NCI-H2081 treated with DMSO at 0.1 percent for 48 hours (cell line): ENCODE measurements at places on chromosomes 5 and 9.

- DNase-seq, result no peak
Measured at GRCh38 chr5:172852490-172853354, 18.7 kb downstream of the ERGIC1 start.

- no peak for DNase-seq
Measured at GRCh38 chr5:114419067-114419388, 57.2 kb downstream of the KCNN2 start.

DNA sequence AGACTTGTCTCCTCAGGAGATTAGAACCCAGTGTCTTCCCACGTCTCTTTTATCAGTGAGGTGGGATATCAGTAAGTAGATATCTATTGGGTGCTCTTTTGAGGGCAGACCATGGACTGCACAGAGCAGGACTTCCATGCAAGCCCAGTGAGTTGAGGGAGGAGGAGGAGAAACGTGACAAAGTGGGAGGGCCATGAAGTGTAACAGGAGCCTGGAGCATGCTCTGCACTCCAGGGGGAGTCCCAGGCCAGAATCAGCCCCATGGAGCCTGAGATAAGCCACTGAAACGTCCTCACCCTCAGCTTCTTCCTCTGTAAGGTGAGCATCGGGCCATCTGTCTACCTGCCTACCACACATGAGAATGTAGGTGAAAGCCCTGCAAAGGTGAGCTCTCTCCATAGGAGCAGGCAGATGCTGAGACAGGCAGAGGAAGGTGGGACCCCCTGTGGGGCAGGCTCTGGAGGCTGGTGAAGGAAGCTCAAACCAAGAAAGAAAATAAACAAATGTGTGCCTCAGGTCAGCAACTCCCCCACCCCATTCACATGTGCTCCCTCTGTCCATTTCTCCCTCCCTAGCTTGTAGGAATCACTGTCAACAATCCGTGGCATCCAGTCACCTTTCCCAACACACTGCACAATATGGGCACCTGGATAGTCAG is 87.4 kb downstream of the NRG2 start:
- no peak for DNase-seq

GRCh38 chr9:96436063-96436455 is 13.9 kb upstream of the HABP4 start:
- no peak for DNase-seq

DNA sequence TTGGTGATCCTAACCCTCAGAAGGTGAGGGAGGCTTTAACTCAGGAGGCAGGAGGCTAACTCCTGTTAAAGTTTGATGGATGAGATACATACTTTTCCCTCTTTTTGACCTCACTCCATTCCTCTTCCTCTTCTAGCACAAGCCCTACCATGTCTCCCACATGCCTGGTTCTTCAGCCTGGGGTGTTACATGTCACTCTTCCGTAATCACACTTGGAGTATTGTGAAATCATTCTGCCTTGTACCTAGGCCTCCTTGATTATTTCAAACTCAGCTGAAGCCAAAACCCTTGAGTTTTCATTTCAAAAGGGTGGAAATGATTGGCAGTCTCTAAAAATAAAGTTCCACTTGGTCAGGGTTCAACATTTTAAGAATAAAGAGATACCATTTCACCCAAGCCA is 1.8 kb downstream of the PLAC8L1 start:
- DNase-seq, result no peak

- no peak for DNase-seq
Measured at GRCh38 chr5:108122702-108123101, 259.2 kb downstream of the FBXL17 start.

- no peak for DNase-seq
Measured at GRCh38 chr9:4299005-4299795, 668 bp downstream of the GLIS3 start.

GRCh38 chr5:170361616-170362015 is 27.6 kb downstream of the KCNMB1 start:
- no peak for DNase-seq

- no peak for DNase-seq
Measured at GRCh38 chr9:137158625-137159024, 11.2 kb downstream of the LRRC26 start.

GRCh38 chr9:120885457-120885856 is 8.5 kb upstream of the PHF19 start:
- DNase-seq, result no peak

- DNase-seq, result no peak
Measured at GRCh38 chr5:6752782-6753181, 39.5 kb downstream of the TENT4A start.

- DNase-seq, result no peak
Measured at GRCh38 chr5:77881528-77881927, 105.4 kb upstream of the TBCA start.

DNA sequence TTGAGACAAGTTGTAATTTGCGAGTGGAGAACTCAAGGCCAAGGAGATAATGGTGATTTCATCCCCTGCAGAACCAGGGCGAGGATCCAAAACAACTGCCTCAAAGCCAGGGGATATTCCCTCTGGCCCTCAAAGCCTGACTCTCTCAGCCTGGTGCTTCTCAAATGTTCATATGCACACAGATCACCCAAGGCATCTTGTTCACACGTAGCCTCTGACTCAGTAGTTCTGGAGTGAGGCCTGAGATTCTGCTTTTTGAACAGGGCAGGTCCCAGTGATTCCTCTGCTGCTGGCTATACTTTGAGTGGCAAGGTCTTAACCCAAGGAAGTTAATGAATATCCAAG is 30.2 kb upstream of the WWC1 start:
- no peak for DNase-seq

- no peak for DNase-seq
Measured at GRCh38 chr5:80644900-80645299, 9.6 kb upstream of the MSH3 start.

GRCh38 chr9:14271093-14271673 is 42.8 kb downstream of the NFIB start:
- DNase-seq, result peak; percentile 85

GRCh38 chr9:1198085-1198484 is 147.9 kb downstream of the DMRT2 start:
- DNase-seq, result no peak

- no peak for DNase-seq
Measured at GRCh38 chr5:172904643-172905345, 54.4 kb upstream of the RPL26L1 start.

DNA sequence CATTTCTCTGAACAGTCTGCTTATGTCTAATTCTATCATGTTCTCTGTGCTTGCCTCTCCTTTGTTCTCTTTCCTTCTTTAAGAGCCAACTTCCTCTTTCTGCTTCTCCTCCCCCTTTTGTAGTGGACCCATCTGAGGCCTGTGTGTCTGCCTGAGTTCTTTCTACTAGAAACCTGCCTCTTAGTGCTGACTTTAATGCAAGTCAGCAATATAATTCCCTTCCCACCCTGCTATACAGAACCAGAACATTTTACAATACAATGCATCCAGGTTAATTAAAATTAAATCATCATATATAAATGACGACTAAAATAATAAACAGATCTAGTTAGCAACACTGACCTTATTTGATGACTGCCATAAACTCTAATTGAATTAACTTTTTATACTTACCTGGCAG is 82.6 kb upstream of the GAS1 start:
- no peak for DNase-seq

GRCh38 chr9:3664044-3664443 is 138.2 kb upstream of the RFX3 start:
- no peak for DNase-seq

GRCh38 chr5:176352116-176352878 is 9.3 kb downstream of the KIAA1191 start:
- DNase-seq, result no peak

DNA sequence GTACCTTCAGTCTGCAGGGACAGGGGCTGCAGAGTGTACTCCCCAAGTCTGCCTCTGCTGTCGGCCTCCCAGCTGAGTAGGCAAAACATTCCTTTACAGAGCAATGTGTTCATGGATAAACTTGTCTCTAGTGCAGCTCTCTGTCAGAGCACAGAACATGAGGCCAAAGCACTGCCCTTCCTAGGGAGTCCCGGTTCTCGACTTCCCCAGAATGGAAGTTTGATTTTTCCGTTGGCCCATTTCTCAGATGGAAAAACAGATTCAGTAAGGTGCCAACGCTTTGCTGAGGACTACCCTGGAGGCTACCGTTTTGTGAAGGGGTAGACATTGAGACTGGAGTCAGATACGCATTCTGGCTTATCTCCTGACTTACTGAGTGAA is 422 bp upstream of the TRIM32 start:
- no peak for DNase-seq

GRCh38 chr9:31574006-31574765 is 810.3 kb upstream of the ACO1 start:
- no peak for DNase-seq

DNA sequence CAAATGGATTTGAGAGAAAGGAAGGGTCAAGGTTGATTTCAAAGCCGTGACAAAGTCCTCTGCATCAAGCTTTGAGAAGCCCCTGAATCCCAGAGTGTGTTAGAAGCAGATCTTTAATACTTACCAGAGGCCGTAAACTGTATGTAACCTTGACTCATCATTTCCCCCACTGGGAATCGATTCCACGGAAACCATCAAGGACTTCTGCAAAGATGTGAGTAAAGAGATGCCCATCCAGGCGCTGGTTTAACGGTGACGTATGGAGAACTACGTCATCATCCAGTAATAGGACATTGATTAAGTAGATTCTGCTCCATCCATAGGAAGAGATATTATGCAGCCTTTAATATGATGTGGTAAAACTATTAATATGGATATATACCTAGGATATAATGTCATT is 1.6 kb downstream of the RNF183 start:
- no peak for DNase-seq

GRCh38 chr5:96120120-96120519 is 158.5 kb upstream of the ELL2 start:
- no peak for DNase-seq

DNA sequence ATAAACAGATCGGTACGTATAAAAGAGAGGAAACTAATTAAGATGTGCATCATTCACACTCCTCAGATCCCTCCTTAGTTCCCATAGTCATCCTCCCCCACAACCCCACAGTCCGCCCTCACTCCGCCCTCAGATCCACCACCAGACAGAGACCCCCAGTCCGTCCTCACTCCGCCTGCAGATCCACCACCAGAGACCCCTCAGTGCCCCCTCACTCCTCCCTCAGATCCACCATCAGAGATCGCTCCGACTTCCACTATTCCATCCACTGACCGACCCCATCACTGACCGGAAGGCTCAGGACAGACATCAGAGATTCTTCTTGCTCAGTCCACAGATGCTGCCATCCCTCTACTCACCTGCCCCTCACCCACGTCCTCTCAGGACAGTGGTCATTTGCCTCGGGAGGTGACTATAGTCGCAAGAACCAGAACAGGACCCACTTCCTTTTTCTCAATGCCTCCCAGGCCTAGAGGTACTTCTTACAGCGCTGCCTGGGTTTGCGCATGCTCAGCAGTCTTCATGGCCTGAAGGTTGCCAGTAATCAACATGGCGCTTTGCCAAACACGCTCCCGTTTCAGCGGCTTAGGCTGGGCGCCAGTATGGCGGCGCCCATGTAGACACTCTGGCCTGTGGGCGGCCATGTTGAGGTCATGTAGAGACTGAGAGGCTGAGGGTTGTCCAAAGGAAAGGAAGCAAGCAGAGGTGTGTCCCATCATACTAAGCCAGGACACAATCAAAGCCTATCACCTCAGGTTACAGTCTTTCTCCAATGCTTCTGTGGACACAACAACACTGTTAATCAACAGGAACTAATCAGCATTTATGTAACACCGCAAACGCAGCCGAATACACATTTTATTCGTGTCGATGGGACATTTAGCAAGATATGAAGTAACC is at the start of gene ZNF484:
ZNF484 (minus strand) TSS at position 508 of the 900 bp plus-strand sequence. CDS start 3,009 bp downstream, outside the sequence.
- DNase-seq, result peak; percentile 86

- DNase-seq, result no peak
Measured at GRCh38 chr5:142221091-142221860, 103.5 kb downstream of the SPRY4 start.

- DNase-seq, result no peak
Measured at GRCh38 chr5:152932621-152933020, 527.5 kb upstream of the NMUR2 start.

- DNase-seq, result no peak
Measured at GRCh38 chr5:114658194-114658593, 296.3 kb downstream of the KCNN2 start.

DNA sequence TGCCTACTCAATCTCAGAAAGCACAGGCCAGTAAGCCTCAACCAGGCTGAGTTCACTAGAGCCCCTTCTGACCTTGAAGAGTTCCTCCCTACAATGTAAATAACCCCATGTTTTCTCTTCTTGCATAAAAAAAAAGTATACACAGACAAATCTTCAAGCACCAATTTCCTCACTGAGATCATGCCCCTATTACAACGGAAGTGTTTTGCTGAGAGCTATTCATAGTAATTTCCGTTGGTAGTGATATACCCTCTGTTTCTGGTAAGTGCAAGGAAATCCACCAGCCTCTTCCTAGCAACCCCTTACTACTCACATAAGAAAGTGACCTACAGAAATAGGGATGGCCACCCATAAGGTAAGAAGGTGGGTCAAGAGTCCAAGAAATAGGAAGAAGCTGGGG is 76.4 kb upstream of the TARS1 start:
- no peak for DNase-seq

- DNase-seq, result no peak
Measured at GRCh38 chr5:98397081-98397480, 376.4 kb upstream of the RGMB start.

- DNase-seq, result no peak
Measured at GRCh38 chr5:179973391-179973790, 65.7 kb upstream of the TBC1D9B start.

- peak; percentile 29 for DNase-seq
Measured at GRCh38 chr9:116156621-116157314, 3.2 kb downstream of the PAPPA start.
